ENCODE measurements at places on chromosomes 1 and 21. TPM values are rescaled to one million over a fixed set of nuclear protein-coding genes. Genes with fewer than 3 reads are reported as not detected.

The LMO4 gene
- 25.4 TPM for total RNA-seq

The PER3 gene
- 0.58 TPM for total RNA-seq

The RAB7B gene
- total RNA-seq: 0.56 TPM

The MRTO4 gene
- 64.5 TPM for total RNA-seq

The OR10Z1 gene
- total RNA-seq: not detected

The USP24 gene
- total RNA-seq: 18.1 TPM

The SLC30A2 gene
- 0.55 TPM for total RNA-seq

The DHCR24 gene
- 47.5 TPM for total RNA-seq

The PI4KB gene
- 28.8 TPM for total RNA-seq

The C8A gene
- not detected for total RNA-seq

The FBLIM1 gene
- total RNA-seq: 30.9 TPM

The FCN3 gene
- total RNA-seq: not detected

The LCE1E gene
- total RNA-seq: not detected

The ZNF648 gene
- not detected for total RNA-seq

The OR6K3 gene
- total RNA-seq: not detected

The COL6A2 gene
- total RNA-seq: 18.7 TPM

The CFAP107 gene
- total RNA-seq: not detected

The KLHDC9 gene
- 1.5 TPM for total RNA-seq

The PLA2G2F gene
- total RNA-seq: not detected

The LEFTY2 gene
- total RNA-seq: not detected

The PIP5K1A gene
- 57.0 TPM for total RNA-seq

The LRRC53 gene
- not detected for total RNA-seq

The CD48 gene
- not detected for total RNA-seq

The B4GALT3 gene
- 20.3 TPM for total RNA-seq

The BATF3 gene
- 24.8 TPM for total RNA-seq

The TSACC gene
- total RNA-seq: 3.0 TPM

The HSPA6 gene
- total RNA-seq: 6.5 TPM

The RNF223 gene
- 0.18 TPM for total RNA-seq

The C1orf21 gene
- total RNA-seq: 8.2 TPM

The CCDC27 gene
- not detected for total RNA-seq

The KRTAP7-1 gene
- total RNA-seq: not detected

All from A549 treated with dexamethasone at 1 μM for 4 hours (cell line).